ENCODE measurements at places on chromosomes 6 and 20.

DNA sequence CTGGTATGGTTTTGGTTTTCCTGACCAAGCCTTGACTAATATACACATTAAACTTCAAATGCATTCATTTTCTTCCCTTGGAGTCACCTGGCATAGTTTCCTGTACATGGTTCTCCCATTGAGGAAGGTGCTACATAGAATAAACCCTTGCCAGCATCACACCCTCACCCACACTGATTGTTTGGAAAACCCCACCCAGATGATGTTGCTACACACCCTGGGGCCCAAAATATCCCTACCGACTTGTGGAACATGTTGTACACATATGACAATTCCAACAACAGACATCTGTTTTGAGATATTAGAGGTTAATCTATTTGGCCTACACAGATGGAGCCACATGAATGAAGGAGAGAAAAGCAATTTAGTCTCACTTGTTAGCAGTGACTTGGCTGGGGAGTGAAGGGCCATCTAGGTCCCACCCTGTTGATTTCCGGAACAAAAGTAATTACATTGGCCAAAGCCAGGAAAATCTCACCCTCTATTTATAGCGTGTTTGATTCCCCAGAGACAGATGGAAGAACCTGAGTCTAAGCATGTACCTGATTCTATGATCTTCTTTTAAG is 606.0 kb upstream of the BTBD3 start:
- DNase-seq, result no peak

GRCh38 chr6:168524571-168525001 is 83.6 kb downstream of the SMOC2 start:
- no peak for DNase-seq

DNA sequence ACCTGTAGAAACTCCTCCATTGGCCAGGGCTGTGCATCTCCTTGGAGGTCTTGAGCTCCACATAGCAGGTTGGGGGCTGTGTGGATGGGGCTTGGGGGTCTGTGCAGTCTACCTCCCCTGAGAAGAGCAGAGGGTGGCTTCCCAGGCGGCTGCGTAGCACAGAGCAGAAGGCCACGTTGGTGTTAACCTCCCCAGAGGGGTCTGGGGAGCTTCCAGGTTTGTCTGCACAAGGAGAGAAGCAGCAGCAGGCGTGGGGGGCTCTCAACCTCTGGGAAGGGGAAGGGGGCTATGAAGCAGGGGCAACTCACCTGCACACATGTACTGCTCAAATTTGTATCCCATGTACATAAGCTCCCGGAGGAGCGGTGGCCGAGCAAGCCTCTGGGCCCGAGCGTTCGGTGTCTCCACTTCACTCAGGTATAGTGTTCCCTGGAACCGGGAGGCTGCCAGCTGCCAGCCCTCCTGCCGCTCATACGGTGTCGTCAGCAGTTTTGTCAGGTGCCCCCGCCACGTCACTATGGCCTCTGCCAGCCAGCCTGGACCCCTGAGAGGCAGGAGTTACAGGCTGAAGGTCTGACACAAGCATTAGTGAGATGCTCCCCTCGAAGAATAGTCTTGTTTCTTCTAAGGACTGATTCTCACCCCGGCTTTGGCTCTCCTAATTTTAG is 1.2 kb downstream of the DXO start:
- DNase-seq, result no peak

- DNase-seq, result no peak
Observed at GRCh38 chr20:13131688-13132087, 89.4 kb upstream of the ISM1 start.

All from hypothalamus (tissue), 51 donors.